ENCODE measurements at places on chromosomes 4 and X.

DNA sequence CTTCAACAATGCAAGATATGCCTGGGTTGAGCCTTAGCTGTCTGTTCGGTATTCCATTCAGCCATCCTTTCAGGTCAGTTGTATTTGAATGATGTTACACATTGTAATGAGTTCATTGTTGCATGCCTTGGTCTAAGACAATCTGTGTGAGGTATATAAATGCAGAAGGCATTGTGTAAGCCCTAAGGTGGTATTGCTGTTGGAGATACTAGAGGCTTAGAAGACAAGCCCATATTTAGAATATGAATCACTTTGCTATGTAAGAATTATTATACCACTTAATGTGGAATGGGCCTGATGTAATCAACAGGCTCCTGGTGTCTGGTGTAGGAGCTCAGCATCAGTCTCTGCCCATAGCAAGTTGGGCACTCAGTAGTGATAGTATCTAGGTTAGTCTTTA lies 473.4 kb upstream of the GNPDA2 start:
- DNase-seq = no peak

- no peak for DNase-seq
Measured at GRCh38 chrX:147735364-147735763, 176.4 kb upstream of the FMR1 start.

GRCh38 chrX:37817579-37817978 lies 29.8 kb downstream of the DYNLT3 start:
- DNase-seq = no peak

GRCh38 chr4:45082101-45082500 lies 355.7 kb upstream of the GNPDA2 start:
- DNase-seq = no peak

GRCh38 chr4:46844325-46844917 lies 64.6 kb downstream of the COX7B2 start:
- no peak for DNase-seq

- no peak for DNase-seq
Measured at GRCh38 chr4:21716531-21716930, 232.0 kb downstream of the KCNIP4 start.

DNA sequence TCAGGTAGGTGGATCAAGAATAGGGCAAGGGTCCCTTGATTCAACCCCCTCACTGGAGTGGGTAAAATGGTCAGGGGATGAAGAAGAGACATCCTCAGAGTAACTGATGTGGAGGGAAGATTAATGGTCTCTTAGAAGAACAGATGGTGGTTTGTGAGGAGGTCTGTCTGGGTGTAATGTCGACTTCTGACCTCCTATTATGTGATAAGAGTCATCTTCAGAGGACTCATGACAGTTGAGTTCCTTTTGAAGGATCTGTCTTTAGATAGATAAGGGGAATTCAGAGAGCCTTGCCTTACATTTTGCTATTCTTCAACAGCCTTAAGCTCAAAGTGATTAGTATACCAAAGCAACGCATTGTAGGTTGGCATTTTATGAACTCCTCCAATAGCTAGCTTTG lies 27.1 kb upstream of the MAGEA8 start:
- no peak for DNase-seq

DNA sequence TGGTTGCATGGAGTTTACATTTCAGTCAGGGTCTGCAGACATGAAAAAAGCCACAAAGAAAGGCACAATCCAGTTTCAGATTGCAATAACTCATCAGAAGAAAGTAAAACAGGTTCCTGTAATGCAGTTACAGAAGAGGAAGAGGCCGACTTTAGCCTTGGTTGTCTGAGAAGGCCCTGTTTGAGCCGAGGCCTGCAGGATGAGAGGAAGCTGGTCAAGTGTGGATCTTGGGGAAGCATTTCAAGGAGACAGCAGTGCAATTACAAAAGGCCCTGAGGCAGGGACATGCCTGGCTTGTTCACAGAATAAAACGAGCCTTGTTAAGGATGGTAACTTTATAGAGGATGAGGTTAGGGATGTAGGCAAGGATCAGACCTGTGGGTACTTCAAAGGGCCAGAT lies 62.4 kb downstream of the AFF2 start:
- no peak for DNase-seq

DNA sequence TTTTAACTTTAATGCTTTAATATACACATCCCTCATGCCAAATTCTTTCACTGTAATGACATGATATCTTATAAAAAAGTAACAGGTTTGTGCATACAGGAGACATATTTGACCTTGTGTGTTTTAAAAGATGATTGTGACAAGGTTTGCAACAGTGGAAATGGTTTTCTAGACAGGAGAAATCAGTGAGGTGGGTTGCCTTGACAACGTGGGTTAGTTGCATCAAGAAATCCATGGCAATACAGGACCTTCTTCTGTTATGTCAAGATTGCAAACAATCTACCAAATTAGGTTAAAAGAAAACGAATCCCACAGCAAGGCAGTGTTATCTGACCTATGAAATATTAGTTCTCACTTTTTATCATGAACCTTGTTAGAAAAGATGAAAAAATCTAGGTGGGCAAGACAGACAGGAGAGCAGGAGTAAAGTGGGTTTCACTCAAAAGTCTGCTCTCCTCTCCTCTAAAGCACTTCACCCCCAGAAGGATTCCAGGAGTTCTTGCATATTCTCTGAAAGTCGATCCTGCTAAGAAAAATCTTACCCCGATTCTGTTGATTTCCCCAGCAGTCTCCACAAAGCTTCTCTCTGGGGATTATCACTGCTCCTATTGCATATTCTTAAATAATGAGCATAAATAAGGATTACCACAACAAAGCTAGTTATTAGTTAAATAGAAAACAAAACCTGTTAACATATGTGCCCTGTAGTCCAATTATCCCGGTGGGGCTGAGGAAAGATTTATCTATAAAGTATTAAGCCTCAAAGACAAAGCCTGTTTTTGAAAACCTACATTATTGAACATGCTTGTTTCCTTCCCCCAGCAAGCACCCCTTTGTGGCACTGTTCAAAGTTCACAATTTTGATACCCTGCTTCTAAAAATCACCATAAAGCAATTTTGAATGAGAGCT lies 71.0 kb downstream of the TMA16 start:
- no peak for DNase-seq

DNA sequence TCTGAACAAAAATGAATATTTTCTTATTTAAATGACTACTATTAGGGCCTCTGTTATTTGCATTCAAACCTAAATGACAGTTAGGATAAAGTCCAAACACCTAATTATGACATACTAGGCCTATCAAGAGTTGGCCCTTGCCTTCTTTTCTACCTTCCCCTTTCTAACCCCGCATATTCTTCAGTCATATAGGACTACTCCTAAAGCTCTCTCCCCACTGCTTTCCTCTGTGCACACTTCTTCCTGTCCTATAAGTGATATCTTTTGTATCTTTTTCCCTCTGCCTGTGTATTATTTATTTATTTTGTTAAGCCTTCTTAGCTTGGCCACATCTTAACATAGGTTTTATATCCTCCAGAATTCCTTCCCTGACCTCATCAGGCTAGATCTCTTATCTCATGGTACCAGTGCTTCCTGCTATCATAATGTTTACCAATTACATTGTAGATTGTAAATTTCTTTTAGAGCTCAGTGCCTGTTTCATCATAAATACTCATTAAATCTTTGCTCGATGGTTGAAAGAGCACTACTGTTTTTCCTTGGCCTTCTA lies 22.5 kb downstream of the ERVMER34-1 start:
- no peak for DNase-seq

DNA sequence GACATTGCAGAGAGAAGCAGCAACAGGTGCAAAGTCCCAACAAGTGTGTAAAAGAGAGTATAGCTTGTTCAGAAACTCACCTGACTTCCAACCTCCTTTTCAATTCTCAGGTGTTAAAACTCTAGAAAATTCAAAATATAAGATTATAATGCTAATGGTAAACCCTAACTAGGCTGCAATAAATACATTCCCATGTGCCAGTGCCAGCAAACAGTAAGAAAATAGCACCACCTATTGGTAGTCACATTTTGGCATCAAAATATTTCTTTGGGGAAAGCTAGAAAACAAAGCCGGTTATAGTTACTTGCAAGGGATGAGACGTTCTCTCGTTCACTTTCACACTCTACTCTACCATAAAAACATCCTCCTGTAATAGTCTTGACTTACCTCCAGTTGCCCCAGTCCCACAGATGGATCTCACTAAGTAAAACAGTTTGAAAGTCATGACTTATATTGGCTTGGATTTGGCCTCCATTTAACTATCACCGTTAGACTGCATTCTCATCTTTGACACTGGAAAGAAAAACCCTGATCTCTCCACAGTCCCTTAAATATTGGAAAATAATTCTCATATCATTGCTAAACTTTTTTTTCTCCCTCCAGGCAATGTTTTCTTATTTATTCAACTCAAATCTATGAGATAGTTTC lies 9.6 kb downstream of the BMP3 start:
- no peak for DNase-seq

DNA sequence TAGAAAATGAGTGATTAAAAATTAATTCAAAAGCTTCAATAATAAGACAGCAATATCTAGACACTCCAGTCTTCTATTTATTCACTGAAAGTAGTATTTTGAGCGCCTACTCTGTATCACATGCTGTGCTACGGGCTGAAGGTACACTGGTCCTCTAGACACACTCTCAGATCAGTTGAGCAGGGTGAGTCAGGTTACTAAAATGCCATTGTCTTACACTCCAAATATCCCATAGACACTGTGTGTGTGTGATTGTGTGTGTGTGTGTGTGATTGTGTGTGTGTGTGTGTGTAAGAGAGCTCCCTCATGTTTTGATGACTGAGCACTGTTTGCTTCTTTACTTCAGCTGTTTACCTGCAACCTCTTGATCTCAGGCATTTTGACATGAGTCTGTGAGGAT lies 342.8 kb upstream of the BOD1L1 start:
- no peak for DNase-seq

DNA sequence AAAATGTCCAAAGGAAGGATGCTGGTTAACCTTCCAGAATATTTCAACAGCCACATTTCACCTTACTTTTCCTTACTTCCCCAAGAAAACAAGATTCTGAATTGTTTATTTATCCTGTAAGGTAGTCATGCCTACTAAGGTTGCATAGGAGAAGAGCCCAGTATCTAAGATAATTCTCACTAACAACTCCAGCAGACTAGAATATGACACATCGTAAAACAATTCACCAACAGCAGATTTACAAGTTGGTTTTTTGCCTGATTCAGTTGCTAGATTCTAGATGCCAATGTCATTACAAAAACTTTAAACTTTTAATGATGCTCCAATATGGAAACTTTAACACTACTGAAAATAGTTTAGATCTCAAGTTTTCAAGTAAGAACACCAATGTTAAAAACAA lies 176.4 kb downstream of the IL13RA2 start:
- no peak for DNase-seq

GRCh38 chr4:118087366-118087765 lies 53.1 kb downstream of the NDST3 start:
- DNase-seq = no peak

GRCh38 chr4:169420291-169420690 lies 149.5 kb upstream of the SH3RF1 start:
- no peak for DNase-seq

DNA sequence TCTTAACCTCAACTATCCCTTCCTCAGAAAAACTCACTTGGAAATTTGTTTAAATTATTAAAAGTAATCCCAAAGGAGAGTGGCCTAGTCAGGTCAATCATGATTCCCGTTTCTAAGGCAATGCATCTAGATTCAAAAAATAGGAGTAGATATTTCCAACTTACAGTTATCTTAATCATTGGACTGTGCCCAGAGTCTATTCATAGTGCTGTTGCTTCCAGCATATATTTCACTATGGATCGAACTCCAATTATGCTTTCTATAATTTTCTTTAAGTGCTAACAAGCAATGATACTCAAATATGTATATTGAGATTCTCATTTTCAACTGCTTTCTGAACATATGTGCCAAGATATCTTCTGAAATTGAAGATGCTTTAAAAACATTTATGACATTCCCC lies 229.2 kb upstream of the NWD2 start:
- DNase-seq = no peak

GRCh38 chr4:132123870-132124623 lies 1025.0 kb upstream of the PCDH10 start:
- DNase-seq = no peak

DNA sequence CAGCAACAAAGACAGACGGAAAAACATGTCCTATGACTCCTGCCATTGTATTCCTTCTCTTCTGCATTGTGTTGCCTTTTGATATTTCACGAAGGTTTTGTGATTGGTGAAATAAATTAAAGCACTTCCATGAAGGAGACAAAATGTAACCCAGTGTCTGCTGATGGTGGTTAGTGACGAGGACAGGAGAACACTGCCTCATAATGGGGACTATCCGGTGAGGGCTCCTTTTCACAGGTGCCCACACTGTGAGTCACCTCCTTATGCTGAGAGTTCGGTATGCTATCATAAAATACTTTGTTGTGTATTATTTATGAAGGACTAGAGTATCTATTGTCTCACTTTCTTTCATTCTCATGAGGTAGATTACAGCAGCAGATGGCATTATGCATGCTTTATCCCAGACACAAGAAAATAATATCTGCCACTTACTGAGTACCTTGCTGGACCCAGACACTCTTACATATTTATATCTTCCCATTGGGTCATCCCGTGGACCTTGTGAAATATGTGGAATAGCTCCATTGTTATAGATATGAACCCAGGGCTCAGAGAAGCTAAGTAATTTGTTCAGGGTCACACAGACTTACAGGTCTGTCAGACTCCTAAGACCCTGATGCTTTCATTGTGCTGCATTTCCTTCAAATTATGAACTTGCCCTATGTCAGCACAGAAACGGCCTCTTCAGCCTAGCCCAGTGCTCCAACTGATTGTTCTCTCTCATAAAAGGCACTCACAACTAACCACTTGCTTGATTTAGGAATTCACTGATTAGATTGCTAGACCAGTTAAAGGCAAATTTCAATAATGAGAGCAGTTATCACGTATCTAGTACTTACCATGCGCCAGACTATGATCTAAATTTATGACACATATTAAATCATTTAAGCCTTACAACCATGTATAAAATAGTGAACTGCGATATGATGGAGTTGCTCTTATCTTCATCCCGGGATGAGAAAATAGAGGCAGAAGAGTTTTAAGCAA lies 31.2 kb downstream of the PLS3 start:
- DNase-seq = no peak

GRCh38 chr4:99679976-99680375 lies 22.3 kb upstream of the C4orf54 start:
- DNase-seq = no peak

GRCh38 chr4:121741751-121742150 lies 23.2 kb downstream of the SMIM43 start:
- DNase-seq = no peak

DNA sequence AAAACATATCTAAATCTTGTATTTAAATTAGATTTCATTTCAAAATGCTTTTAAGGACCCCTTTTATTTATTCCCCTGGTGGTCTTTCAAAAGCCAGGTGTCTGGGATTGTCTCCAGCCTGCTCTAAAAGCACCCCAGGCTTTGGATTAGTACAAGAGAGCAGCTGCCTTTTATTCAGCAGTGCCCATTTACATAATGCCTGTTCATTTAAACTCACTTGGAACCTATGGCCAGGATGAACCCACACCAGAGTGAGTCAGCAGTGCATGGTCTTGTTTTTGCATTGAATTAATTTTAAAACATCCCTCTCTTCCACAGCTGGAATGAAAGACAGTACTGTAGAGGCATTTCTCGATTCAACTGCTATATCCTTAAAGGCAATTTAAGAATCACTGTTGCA lies 64.1 kb upstream of the TENM3 start:
- DNase-seq = no peak

GRCh38 chr4:121062521-121062920 lies 9.8 kb downstream of the NDNF start:
- no peak for DNase-seq
